Right ventricle myocardium superior (tissue), 1 donor: ENCODE measurements at places on chromosomes 13 and 19. TPM values are rescaled to one million over a fixed set of nuclear protein-coding genes. Genes with fewer than 3 reads are reported as not detected.

DNA sequence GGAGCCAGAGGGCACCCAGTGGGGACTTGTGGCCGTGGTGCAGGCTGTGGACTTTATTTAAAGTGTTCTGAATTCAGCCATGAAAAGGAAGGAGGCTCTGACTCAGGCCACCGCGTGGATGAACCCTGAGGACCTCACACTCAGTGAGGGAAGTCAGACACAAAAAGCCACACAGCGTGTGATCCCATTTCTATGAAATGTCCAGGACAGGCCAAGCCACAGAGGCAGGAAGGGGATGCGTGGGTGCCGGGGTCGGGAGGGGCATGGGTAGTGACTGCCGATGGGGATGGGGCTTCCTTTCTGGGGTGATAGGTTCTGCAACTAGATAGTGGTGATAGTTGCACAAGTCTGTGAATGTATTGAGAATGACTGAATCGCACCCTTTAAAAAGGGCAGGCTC, 8.7 kb upstream of the ZBTB7A start:
- no peak for DNase-seq

- no peak for DNase-seq
Measured at GRCh38 chr13:98429977-98430736, 146.8 kb downstream of the STK24 start.

DNA sequence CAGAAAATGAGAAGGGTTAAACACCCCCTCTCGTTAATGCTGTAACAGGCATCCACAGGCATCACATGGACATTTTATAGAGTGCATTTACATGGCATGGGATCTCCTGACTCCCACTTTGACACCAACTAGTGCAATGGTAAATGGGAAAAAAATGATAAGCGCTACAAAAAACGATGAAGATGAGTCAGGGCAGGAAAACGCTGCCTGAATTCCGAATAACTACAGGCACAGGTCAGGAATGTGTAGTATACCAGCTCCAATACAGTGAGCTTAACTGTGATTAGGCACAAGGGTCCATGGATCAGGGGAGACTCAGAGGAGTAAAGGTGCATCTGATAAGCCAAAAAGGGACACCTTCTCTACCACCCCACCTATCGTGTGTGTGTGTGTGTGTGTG, 223.6 kb downstream of the FOXO1 start:
- DNase-seq, result no peak

DNA sequence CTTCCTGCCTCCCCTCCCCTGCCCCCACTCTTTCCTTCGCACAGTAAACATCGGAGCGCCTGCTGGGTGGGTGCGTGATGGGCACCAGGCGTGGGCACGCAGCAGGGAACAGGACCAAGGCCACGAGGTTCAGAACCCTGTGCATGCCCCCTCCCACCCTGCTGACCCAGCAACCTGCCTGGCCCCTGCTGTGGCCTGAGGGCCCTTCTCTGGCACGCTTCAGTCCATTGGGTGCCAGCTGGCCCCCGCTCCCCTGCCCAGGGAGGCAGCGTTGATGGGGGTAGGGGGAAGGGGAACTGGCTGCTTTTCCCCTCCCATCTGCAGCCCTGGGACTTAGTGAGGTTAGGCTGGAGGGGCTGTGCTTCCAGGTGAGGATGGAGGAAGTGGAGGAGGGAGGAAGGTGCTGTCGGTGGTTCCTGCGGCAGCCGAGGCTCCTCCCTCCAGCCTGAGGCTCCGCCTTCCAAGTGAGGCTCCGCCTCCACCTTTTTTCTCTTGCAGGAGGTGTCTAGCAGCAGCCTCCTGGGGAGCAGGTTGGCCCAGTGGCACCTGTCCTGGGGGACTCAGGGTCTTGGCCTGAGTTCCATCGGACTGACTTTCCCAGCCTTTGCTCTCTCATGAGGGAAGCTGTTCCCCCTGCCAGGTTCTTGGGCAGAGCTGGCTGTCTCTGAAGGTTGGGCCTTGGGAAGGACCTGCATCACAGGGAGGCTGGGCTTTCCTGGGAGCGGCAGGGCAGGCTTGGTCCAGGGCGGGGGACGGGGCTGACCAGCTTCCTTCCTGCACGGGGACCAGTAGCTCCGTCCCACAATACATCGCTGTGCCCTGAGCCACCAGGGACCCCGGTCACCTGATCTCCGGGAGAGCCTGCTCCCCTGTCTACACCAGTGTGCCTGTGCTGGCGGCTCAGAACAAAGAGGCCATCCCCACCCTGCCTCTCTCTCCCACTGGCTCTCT, 7.3 kb downstream of the PIAS4 start:
- DNase-seq, result peak; percentile 68

SMAD9 gene
- 2.6 TPM for total RNA-seq

- no peak for DNase-seq
Measured at GRCh38 chr13:72599178-72599743, 128.2 kb downstream of the MZT1 start.

DNA sequence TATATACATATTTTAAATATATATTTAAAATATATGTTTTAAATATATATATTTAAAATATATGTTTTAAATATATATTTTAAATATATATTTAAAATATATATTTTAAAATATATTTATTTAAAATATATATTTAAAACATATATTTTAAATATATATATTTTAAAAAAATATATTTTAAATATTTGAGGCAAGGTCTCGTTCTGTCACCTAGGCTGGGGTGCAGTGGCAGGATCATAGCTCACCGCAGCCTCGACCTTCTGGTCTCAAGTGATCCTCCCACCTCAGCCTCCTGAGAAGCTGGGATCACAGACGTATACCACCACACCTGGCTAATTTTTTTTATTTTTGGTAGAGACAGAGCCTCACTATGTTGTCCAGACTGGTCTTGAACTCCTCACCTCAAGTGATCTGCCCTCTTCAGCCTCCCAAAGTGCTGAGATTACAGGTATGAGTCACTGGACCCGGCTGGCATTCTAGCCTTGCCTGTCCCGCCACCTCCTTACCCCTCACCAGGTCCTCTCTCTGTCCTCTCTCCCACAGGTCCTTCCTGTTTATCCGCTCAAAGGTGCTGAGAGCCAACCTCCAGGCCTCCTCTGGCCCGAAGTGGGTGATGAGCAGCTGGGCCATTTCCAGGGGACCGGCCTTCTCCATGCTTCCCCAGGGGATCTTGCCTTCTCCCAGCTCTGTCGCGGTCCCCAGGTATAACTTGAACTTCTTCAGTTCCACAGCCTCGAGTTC, 564 bp downstream of the NLRP12 start:
- no peak for DNase-seq

DNA sequence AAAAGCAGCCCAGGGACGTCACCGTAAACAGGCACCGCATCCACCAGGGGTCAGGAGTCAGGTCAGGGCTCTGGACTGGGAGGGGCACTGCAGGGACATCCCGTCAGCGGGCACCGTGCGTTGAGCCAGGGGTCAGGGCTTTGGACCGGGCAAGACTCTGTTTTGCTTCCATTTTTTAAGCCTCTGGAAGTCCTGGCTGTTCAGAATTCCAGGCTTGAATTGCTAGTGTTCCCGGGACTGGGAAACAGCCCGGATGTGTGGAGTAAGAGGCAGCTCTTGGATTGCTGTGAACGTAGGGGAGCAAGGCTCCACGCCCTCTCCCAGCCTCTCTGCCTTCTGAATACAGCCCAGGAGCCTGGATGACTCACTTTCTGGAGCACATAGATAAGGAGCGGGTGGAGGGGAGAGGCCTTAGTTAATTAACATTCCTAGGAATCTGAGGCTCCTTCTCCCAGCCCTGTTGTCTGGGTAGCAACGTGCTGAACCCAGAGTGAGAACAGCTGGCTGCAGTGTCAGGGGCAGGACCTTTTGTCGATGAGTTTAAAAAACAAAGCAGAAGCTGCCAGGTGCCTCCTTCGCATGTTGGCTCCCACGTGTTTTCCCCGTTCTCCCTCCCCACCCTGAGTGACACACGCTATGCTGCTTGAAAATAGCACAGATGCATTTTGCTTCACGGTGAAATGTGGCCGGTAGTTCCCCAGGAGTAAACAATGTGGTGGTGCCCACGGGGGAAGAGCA, 21.9 kb downstream of the ATP11A start:
- peak; percentile 88 for DNase-seq

DNA sequence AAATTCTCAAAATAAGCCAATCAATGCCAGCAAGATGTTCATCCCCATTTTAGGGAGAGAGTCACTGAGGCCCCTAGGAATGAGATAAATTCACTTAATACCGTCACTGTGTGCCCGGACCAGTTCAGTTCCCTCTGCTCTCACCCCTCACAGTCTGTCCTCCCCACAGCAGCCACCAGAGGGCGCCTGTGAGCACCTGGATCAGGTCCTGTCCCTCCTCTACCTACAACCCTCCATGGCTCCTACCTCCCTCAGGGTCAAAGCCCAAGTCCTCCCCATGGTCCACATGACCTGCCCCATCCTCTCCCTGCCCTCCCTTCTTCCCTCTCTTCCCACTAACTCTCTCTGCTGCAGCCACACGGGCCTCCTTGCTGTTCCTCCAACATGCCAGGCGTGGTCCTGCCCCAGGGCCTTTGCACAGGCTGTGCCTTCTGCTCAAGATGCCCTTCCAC, 42.0 kb upstream of the NFIC start:
- peak; percentile 70 for DNase-seq

SHISA7 gene
- not detected for total RNA-seq

- no peak for DNase-seq
Measured at GRCh38 chr13:48000559-48001113, 437 bp downstream of the SUCLA2 start.

DNA sequence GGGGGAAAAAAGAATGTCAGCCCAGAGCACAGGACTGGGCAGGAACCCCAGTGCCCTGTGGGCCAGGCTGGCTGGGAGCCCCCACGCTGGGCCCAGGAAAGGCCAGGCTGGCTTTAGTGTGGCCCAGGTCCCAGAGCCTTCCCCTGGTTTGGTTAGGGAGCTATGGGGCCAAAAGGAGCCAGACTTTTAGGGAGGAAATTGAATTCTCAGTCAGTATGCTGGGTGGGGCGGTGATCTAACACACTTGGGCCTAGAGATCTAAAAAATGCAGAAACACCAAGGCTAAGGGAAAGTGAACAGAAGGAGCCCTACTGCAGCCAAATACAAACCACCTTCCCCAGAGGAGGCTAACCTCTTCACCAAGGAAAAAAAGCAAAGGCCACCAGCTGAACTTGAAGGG, 137.5 kb downstream of the CRYL1 start:
- DNase-seq, result no peak

DNA sequence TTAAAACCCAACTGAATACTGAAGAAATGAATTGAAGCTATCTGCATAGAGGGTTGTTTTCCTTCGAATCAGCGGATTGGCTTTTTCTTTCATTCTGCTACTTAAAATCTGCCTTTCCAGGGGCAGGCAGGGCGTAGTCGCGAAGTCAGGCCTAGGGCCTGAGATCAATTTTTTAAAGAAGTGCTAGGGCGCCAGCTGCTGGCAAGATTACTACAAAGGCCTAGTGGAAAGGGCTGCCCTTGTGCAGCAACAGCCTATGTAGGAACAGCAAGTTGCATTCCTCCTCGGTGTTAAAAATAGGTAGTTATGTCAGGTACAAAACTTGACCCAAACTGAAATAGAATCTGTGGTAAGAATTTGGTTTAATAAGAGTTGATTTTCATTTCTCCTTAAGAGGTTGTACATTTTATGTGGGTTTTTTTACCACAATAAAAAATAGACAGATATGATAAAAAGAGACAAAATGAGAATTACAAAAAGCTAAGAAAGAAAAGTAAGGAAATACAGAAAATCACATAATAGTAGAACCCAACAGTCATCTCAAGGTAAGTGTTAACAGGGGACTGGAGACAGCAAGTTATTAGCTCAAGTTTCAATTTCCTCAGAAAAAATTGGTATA, 9.5 kb upstream of the URAD start:
- DNase-seq, result no peak

DNA sequence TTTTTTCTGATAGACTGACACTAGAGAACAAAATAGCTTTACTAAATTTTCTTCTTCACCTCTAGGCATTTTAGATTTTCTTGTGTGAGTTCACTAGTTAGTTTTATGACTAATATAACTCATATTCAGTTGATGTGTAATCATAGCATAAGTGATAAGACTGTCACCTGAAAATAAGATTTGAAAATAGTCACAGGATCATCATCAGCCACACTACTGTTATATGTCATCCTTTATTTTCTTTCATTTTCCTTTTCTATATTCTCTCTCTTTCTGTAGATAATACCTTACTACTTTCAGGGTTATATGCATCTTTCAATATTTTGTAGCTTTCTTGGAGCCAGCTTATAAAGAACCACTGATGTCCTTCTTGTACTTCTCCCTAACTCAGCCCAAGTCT, 292.6 kb downstream of the TDRD3 start:
- DNase-seq, result no peak

DNA sequence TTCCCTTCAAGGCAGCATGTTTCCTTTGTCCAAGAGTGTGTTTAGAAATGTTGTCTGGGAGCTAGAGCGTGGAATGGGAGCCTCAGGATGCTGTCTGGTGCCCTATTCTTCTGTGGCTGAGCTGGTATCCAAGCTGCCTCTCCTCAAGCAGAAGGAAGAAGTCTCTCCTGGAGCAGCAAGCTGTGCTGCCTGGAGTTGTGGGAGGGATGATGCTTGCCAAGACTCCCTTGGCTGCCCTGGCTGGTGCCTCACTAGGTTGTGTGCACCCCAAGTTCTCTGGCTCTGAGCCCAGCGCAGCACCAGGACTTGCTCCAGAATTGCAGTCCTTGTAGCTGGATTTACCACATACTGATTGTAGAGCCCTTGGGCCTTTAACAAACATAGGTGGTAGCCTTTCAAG, 4.7 kb upstream of the CYP4F3 start:
- DNase-seq, result no peak

DNA sequence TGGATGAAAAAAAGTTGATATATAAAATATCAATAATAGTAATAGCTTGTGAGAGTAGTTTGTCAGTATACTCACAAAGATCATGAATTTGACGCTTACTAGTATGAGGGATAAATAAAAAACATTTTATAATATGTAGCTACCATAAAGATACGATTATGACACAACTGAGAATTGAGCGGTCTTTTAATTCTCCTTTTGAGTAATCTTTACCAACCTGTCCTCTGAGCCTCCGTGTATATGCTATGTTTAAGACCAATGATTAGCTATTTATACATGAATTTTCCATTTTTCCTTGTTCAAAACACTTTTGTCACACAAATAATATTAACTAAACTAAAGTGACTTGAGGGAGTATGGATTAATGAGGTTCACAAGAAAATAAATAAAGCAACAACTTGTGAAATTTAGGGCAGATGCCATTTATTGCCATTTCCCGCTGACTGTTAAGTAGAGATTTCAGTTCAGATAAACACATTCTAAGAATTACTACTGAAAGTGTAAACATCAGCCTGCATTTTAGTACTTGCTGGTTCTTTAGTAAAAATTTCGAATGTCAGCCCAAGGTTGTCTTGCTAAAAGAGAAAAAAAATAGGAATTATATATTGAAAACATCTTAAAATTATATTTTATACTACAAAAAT, 6.2 kb upstream of the IRS2 start:
- no peak for DNase-seq

DNA sequence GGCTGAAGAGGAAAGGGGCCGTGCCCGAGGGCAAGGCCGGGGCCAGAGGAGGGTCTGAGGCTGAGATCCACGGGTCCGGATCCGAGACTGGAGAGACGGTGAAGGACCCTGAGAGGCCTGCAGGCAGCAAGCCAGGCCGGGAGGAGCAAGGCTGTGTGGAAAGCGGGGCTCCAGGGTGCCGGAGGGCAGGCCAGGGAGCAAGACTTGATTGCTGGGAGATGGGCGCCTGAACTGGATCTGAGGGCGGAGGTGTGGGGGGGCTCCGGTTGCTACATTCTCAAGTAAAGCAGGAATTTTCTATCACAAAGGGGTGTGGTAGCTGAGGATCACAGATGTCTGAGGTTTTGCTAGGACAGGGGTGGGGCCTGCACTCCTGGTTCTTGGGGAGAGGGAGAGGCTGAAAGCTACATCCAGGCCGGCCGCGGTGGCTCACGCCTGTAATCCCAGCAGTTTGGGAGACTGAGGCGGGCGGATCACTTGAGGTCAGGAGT, 3.8 kb downstream of the MAMSTR start:
- no peak for DNase-seq

- DNase-seq, result no peak
Measured at GRCh38 chr13:66402066-66402465, 828.1 kb downstream of the PCDH9 start.
